Amniotic stem cell (primary cell): ENCODE measurements at places on chromosomes 11 and 22.

- DNase-seq = no peak
These were observed 25.3 kb downstream of the SCN3B start for GRCh38 chr11:123628936-123629683.

DNA sequence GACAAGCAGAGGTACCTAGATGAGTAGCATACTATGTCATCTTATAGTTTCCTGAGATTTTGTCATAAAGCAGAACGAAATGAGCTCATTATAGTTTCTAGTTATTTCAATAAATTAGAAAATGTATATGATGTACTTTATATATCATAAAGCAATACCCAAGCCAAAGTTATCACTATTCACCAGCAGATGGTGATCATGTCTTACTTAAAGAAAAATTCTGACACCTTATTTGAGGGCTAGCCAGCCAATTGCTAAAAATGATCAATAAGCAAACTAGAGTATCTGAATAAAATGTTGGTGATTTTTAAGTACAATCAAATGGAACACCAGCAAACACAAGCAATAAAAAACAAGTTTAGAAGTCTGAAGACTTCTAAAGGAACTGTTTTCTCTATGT is 44.1 kb downstream of the RSF1 start:
- DNase-seq = no peak

GRCh38 chr11:97019754-97020153 is 629.9 kb downstream of the JRKL start:
- DNase-seq = no peak

DNA sequence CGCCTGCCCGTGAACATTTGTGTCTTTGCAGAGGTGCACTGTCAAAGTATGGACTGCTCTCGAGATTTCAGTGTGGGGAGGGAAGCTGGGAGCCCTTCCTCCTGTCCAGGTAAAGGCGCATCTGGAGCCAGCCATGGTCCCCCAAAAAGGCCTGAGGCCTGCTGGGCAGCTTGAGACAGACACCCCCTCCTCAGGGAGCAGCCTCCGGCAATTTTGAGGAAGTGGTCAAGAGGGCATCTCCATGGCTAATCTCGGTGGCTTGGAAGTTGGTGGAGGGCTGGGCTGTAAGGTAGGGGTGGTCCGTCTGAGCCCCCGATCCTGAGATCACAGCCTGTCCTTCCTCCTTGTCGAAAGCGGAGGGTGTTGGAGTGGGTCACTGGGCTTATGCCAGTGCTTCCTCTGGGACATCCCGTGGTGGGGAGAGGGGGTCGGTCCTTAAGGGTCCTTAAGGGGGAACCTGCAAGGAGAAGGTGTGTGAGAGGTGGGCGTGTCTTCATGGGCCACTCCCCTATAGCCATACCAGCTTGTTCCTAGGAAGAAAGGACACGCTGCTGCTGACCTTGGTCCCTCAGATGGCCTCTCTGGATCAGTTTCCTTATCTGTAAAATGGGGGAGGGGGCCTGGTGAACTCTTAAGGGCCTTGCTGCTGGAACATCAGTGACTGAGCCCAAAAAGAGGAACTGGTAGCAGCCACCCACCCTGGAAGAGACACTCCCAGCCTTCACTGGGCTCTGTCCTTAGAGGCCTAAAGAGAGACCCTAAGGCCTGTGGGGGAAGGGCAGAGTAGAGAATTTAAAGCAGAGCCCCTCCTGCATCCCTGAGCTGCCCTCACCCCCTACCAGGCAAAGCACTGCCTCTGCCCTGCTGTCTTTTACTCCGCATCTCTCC is 2.6 kb downstream of the KCNC1 start:
- no peak for DNase-seq

GRCh38 chr11:95076416-95076815 is 9.7 kb downstream of the SRSF8 start:
- DNase-seq = no peak

DNA sequence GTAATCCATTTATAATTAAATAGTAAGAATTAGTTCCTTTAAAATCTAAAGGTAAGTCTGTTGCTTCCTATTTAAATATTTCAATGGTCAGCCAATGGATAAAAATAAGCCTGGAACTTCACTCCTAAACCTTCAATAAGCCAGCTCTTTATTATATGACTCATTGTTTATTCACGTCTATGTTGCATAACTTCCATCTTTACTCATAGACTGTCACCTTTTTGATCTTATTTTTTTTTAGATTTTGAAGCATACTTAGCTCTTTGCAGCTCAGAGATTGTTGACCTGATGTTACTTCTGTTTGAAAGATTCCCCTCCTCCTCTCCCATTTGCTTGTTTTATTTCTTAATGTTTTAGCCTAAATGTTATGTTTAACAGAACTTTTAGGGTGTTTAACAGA is 1571.2 kb upstream of the RAG2 start:
- no peak for DNase-seq

DNA sequence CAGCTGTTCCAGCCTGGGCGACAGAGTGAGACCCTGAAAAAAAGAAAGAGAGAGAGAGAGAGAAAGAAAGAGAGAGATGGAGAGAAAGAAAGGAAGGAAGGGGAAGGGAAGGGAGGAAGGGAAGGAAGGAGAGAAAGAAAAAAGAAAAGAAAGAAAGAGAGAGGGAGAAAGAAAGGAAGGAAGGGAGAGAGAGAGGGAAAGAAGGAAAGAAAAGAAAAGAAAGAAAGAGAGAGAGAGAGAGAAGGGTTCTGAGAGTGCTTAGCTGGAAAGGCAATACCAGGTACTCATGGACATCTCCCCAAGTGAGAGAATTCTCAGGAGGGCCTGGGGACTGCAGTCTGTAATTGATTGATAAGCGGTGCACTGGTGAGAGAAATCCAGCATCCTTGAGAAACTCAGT is 12.8 kb upstream of the PRAME start:
- no peak for DNase-seq

GRCh38 chr11:113014262-113015097 is 53.3 kb downstream of the NCAM1 start:
- no peak for DNase-seq

GRCh38 chr11:102784380-102784779 is 4.0 kb upstream of the MMP10 start:
- DNase-seq = no peak

GRCh38 chr22:50208939-50209892 is 8.4 kb downstream of the SELENOO start:
- DNase-seq = no peak

- no peak for DNase-seq
These were observed 22.3 kb upstream of the GPR83 start for GRCh38 chr11:94423507-94423906.

DNA sequence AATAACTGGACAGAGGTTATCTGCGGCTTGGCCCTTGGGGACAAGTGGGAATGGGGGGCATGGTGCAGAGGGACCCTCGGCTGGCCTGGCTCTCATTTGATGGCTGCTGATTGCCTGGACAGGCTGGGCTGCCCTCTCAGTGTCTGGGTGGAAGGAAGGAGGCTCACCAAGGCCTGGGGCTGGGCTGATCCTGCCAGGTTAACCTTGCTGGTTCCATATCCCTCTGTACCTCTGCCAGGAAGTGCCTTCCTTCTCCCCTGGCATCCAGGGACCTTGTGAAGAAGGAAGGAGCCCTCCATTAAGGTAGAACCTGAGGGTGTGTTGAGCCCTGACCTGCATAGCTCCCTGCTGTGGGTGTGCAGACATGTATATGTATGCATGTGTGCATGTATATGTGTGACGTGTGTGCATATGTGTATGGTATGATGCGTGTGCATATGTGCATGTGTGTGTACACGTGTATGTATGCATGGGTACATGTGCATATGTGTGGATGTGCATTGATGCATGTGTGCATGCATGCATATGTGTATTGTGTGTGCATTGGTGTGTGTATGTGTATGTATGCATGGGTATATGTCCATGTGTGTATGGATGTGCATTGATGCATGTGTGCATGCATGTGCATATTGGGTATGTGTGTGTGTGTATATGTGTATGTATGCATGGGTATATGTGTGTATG is 433.9 kb downstream of the TBC1D22A start:
- DNase-seq = no peak

DNA sequence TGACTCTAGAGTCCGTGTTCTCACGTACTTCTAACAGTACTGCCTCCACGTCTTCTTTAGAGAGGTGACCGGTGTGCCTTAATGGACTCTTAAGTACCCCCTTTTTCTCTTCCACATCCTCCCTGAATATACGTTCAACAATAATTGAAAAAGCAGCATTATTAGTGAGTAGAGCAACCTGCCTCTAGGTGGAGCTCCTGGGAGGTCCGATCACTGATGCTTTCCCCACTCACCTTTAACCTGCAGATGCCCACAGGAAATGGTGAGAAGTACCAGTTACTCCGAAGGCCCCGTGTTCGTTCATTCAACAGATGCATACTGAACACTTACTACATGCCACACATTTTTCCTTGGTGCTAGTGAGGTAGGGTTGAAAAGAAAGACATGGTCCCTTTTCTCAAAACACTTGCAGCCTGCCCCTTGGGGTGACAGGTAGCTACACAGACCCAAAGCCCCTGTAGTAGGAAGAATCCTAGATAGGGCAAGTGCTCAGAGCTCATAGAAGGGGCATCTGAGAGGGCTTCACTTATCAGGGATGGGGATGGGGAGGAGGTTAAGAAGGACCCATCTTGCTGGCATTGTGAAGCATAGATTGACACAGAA is 72.7 kb downstream of the FEZ1 start:
- DNase-seq = no peak

DNA sequence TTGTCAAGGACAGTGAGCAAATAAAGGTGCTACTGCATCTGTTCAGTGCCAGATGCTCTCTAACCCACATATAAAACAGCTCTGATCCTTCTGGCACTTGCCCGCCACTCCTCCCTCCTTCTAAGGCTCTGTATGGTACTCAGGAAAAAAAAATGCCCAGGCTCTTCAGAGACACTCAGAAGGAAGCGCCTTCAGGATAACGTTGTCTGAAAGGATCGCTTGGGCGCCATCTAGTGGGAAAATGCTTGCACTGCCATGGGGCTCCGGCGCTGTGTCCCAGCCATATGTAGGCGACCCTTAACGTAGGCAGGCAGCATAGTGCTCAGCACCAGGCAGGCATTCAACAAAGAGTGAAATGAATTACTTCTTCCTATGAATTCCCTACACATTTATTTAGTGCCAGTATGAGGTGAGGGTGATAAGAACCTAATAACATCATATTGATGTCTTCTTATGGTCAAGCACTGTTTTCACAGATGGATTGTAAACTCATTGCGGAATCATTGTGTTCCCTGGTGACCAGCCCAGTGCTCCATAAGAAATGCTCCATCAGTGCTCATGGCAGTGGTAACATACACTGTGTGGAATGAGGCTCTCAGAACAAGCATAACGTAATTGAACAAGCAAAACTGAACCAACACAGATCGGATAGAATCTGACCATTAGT is 39.6 kb downstream of the PAMR1 start:
- DNase-seq = peak; percentile 71

GRCh38 chr22:43622886-43623285 is 189.2 kb downstream of the EFCAB6 start:
- DNase-seq = no peak

DNA sequence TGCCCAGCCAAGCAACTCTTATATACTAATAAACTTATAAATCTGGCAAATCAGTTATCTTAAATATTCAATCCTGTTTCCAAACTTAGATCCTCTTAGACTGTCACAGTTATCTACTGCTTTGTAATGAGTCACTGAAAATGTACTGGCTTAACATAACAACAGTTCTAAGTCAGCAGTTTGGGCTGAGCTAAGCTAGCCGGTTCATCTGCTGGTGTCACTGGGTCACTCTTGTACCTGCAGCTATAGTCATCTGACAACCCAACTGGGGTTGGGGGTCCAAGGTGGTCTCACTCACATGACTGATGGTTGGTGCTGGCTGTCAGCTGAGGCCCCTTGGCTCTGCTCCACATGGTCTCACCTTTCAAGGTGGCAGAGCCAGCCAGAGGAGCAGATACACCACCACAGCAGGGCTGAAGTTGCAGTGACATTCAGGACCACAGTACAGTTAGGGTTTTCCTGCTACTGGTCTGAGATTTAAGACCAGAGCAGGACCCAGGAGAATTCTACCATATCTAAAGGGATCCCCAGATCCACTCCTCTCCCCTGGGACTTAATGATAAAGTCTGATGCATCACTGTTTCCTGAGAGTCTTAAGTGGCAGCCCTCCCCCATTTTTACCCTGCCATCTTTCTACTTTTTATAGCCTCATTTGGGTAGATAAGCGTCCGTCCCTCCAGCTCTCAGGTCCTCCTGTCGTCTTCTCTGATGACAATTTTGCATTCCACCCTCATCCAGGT is 7.9 kb upstream of the MACROD1 start:
- DNase-seq = no peak

- DNase-seq = no peak
These were observed 98.0 kb downstream of the PIWIL4 start for GRCh38 chr11:94665116-94665659.

DNA sequence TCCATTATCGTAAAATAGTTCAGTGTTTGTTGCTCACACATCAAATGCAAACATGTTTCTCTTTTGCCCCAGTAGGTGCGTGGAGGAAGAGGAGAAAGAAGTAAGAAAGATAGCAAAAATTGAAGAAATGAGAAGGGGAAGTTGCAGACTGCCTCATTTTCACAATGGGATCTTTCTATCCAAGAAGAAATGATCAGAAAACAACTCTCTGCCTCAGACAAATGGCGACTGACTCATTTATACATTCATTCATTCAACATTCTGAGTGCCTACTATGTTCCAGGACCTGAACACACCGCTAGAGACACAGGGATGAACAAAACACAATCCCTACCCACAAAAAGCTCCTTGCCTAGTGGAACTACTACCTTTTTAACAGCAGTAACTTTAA is 367 bp downstream of the HPS5 start:
- no peak for DNase-seq

DNA sequence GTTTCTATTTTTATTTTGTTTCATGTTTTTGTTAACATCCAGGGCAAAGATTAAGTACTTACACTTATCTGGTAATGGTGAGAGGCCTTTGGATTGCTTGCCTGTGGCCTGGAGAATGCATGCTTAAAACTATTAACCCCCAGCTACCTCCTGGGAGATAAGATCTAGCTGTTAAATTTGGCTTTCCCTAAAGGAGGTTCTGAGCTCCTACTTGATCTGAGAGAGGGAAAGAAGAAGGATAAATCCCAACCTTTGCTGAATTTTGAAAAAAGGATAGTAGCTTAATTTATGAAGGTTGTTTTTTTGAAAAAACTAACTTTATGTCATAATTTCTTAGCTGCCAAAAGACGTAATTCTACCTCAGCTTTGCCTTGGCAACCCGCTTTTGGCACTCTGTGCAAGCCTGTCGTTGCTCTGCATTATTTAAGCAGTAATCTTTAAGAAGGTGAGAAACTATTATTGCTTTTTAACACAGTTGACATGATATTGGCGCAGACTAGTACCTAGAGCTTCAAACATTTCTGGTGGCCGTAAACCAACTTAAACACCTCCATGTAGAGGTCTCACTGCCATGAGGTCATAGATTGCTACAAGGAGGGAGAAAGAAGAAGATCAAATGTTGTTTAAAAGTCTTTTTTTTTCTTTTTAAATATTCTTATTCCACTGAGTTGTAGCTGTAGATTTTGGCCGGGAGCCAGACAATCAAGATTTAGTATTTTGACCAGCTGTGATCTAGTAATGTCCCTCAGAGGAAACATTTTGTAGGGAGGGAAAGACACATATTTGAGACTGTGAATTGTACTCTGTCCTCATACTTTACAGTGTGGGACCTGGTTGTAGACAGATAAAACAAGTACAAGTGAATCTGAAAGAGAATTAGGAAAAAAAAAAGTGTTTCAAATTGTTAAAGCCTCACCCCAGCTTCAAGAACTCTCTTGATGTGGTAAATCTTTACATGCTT is 74.4 kb downstream of the WNT11 start:
- DNase-seq = no peak
